ENCODE measurements at places on chromosomes 12 and 14. TPM values are rescaled to one million over a fixed set of nuclear protein-coding genes. Genes with fewer than 3 reads are reported as not detected.

IRAK3 gene
- total RNA-seq, result 19.3 TPM

IKZF4 gene
- total RNA-seq, result 13.7 TPM

- no peak for DNase-seq
Measured at GRCh38 chr14:64807551-64807950, 72.2 kb downstream of the SPTB start.

- DNase-seq, result peak; percentile 79
Measured at GRCh38 chr14:68977718-68978171, 1.4 kb downstream of the ACTN1 start.
